ENCODE measurements at places on chromosomes 1 and 21.

DNA sequence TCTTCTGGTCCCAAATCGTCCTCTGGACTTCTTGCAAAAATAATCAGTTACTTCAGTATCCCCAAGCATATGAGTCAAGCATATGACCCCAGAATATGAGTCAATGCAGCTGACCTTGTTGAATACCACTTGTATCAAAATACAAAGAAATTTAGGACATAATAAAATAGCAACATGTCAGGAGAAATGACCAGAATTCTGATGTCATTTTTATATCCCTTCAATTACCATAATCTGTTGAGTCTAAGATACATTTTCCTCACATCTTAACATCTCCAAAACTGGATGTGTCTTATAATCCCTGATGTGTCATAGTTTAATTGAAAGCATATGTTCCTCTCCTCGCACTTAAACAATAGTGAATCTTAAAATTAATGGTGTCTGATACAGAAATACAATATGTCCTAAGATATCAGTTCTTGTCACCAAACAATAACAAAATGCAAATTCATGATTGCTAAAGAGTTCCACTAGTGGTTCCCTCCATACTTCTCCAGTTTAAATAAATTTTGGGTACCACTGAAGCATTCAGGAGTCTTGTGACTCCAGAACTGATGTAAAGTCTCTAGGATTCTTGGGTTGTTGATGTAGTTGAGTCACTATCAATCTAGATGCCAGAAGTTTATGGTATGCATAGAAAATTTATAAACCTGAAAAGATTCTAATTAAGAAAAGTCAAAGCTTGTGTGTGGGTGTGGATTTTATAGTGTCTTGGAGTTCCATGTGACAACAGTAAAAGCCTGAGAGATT, 41.8 kb downstream of the KIFAP3 start:
- DNase-seq, result no peak

DNA sequence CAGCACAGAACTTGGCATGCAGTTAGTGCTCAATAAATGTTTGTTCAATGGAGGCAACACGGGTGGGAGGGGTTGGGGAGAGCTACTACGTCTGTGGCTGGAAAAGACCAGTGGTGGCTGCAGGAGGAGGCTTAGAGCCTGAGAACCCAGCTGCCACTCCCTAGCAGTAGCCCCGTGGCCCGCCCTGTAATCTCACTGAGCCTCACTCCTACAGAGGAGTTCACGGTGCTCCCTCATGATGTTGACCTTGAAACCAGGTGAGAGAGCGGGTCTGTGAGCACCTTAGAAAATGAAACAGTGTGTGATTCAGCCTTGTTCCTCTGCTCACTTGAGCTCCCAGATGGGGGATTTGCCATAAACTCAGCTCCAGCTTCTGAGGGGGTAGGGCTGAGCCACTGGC, 299.6 kb downstream of the NPHP4 start:
- DNase-seq, result no peak

GRCh38 chr1:13733711-13734110, 33.7 kb downstream of the PRDM2 start:
- DNase-seq, result no peak

GRCh38 chr1:228818928-228819630, 83.8 kb downstream of the RHOU start:
- no peak for DNase-seq

GRCh38 chr1:28374297-28374696, 4.8 kb downstream of the PHACTR4 start:
- DNase-seq, result no peak

DNA sequence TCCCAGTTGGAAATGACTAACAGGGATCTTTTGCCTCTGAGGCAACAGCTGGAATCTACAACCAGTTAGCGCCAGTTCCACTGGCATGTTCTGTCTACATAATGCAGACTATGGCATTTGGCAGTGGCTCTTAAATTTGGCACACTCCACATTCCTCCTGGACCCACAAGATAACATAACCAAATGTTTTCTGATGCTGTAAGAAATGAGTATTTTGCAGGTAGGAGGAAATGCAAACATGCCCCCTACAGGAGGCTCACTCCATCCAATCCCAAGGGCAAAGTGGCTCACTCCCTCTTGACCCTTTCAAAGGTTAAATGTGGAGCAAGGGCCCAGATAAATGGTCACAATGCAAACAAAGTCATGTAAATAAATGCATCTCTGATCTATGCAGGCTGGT, 129.2 kb upstream of the PROX1 start:
- no peak for DNase-seq

GRCh38 chr1:217921126-217921904, 290.2 kb downstream of the SPATA17 start:
- no peak for DNase-seq

DNA sequence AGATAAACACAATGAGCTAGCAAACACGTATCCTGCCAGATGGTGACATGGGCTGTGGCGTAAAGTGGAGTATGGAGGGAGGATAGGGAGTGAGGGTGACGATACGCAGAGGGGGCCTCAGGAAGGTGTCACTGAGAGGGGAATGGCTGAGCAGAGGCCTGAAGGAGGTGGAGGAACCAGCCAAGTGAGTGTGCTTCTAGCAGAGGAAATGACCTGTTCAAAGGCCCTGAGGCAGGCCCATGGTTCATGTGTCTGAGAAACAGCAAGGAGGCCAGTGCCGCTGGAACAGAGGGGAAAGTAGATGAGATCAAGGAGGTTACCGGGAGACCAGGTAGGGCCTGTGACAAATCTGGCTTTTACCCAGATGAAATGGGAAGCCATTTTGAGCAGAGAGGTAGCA, 36.0 kb downstream of the TAS1R2 start:
- DNase-seq, result no peak

GRCh38 chr1:3551290-3551678, 60.0 kb downstream of the MEGF6 start:
- no peak for DNase-seq

GRCh38 chr1:111992476-111992875, 3.0 kb upstream of the KCND3 start:
- DNase-seq, result no peak

Measured in NCI-H526 (cell line).